ENCODE measurements at places on chromosomes 13 and 19. TPM values are rescaled to one million over a fixed set of nuclear protein-coding genes. Genes with fewer than 3 reads are reported as not detected.

GRCh38 chr13:32553720-32554119 lies 15.1 kb upstream of the N4BP2L2 start:
- no peak for DNase-seq

DNA sequence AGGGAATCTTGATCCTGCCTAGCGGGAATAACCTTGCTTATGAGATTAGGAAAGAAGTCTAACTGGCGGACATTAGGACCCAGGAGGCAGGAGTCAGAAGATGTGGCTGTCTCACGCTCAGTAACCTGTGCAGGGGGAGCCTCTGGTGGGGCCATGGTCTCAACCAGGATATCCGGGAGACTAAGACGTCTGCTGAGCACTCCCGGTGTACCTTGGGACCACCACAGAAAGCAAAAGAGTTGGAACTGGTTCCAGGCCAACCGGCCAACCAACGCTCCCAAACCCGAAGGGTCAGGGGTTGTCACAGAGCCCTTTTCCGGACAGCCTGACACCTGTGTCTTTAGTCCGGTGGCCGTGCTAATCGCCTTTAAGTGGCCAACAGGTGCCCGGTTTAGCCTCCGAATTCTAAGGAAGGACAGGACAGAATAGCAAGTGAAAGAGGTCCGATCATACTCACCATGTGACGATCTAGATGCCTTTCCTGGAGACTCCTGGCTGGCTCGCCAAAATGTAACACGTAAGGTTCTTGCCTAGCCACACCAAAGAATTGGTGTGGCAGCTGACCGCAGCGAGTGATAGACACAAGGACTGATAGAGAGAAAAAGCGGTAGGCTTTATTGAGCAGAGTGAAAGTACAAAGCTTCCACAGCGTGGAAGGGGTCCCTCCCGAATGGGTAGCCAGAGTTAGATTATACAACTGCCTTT lies 103.9 kb upstream of the DIAPH3 start:
- no peak for DNase-seq

GRCh38 chr19:18612772-18613588 lies at the start of gene TMEM59L:
Gene TMEM59L, plus strand, starts transcription at chr19:18612870. Its CDS starts 89 bp downstream, at chr19:18612959.
- DNase-seq = no peak

DNA sequence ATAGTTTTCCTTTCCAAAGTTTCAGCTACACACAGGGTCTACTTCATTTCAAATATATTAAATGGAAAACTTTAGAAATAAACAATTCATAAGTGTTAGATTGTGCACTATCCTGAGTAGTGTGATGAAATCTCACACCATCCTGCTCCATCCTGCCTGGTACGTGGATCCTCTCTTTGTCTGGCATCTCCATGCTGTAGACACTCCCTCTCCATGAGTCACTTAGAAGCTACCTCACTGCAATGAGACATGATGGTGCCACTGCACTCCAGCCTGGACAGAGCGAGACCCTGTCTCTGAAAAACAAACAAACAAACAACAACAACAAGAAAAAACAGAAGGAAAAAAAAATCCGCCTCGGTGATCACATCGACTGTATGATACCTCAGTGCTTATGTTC lies 191.8 kb downstream of the PCCA start:
- DNase-seq = no peak

- no peak for DNase-seq
Measured at GRCh38 chr13:53104136-53104535, 75.5 kb downstream of the OLFM4 start.

GRCh38 chr19:12763100-12763499 lies 11.5 kb downstream of the BEST2 start:
- DNase-seq = peak; percentile 85

GRCh38 chr13:56563663-56564062 lies 577.1 kb upstream of the PRR20A start:
- DNase-seq = no peak

DNA sequence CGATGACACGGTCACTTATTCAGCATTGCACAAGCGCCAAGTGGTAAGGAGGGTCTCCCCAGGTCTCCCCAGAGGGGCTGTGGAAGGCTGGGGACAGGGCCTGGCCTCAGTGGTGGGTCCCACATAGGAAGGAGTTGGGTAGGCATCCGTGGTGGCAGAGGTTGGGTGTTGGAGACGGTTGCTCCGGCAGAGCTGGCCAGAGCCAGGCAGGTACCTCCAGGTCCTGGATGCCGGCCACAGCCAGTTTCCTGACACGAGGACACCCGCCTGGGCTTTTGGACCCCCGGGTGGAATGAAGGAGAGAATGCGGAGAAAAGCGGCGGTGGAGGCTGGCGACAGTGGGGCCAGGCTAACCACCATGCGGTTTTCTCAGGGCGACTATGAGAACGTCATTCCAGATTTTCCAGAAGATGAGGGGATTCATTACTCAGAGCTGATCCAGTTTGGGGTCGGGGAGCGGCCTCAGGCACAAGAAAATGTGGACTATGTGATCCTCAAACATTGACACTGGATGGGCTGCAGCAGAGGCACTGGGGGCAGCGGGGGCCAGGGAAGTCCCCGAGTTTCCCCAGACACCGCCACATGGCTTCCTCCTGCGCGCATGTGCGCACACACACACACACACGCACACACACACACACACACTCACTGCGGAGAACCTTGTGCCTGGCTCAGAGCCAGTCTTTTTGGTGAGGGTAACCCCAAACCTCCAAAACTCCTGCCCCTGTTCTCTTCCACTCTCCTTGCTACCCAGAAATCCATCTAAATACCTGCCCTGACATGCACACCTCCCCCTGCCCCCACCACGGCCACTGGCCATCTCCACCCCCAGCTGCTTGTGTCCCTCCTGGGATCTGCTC lies 1.3 kb upstream of the FFAR1 start:
- DNase-seq = no peak

DNA sequence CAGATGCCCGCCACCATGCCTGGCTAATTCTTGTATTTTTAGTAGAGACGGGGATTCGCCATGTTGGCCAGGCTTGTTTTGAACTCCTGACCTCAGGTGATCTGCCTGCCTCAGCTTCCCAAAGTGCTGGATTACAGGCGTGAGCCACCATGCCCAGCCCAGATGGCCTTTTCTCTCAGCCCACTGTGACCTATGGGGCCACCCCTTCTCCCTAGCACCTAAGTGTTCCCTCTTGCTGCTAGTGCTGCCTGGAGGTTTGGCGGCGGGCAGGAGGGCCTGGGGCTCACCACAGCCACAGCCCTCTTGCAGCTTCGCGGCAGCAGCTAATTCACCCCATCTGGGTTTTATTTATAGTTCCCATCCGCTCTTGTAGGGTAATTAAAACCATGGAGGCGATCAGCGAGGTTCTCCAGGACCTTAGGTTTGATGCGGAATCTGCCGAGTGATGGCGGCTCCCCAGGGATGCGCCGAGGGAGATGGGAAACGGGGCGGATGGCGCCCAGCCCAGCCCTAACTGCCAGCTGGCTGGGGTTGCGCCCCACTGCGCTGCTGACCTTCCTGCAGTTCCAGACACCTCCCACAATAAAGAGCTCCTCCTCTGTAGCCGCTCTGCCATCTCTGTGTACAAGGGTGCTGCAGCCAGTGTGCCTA lies 3.3 kb downstream of the REX1BD start:
- no peak for DNase-seq

DNA sequence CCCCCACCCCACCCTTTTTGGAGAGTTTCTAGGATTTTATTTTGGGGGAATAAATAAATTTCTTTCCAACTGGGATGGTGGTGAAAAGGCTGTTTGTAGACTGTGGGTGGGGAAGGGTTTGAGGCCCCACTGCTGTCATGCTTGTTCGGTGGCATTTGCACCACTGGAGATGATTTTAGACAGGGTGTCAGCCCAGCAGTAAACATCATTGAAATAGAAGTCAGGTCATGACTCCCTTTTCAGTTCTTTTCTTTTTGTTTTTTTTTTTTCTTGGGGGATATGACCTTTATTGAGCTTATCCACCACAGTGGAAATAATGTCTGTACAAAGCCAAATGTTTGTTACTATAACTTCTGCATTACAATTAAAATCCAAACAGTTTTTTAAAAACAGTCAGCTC lies 14.1 kb downstream of the UBAC2 start:
- DNase-seq = no peak

- DNase-seq = no peak
Measured at GRCh38 chr19:12773571-12773970, 1.8 kb downstream of the HOOK2 start.

- DNase-seq = no peak
Measured at GRCh38 chr13:33379608-33380007, 94.1 kb upstream of the STARD13 start.

DNA sequence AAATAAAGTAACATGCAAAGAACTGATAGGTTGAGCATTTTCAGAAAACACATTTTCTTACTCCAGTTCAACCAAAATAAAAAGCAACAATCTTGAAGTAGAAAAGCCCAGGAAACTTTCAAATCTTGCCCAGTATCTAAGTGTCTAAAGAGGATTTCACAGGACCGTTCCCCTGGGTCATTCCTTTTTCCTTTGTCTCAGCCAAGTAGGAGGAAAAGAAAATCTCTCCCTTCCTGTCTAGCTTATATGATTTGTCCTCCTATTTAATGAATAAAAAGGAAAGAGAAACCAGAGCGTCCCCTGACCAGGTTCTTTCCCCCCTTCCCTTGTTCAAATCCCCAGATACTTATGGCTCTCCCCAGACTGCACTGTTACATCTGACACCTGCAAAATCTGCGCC lies 248.0 kb downstream of the KCTD12 start:
- no peak for DNase-seq

GRCh38 chr19:53511933-53512374 lies 26.0 kb upstream of the ZNF331 start:
- DNase-seq = peak; percentile 75

DNA sequence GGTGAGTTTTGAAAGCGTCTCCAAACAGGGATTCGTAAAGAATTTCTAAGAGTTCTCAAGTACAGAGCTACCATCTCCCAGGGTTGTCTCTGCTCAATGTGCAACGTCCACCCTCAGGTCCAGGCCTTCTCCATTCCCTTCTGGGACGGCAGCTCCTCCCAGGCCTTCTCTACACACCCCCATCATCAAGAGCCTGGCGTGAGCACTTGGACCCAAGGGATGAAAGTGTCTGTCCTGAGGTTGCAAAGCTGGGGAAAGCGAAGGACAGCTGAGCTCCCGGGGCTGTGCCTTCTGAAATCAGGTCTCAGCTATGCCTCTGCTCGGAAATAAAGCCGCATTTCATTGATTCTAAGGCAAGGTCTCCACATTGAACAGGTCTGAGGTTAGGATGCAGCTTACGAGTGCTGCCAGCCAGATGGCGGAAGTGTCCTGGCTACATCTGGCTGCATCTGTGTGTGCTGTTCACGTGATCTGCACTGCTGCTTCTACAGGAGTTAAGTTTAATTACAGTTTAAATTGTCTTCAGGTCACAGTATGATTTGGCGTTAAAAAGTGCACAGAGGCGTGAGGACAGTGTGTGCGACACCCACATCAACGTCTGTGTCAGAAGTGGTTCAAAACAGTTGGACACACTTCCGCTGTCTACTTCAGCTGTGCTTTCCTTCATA lies 27.0 kb upstream of the MIER2 start:
- DNase-seq = no peak

GRCh38 chr13:100211016-100211710 lies 122.3 kb downstream of the PCCA start:
- no peak for DNase-seq

DNA sequence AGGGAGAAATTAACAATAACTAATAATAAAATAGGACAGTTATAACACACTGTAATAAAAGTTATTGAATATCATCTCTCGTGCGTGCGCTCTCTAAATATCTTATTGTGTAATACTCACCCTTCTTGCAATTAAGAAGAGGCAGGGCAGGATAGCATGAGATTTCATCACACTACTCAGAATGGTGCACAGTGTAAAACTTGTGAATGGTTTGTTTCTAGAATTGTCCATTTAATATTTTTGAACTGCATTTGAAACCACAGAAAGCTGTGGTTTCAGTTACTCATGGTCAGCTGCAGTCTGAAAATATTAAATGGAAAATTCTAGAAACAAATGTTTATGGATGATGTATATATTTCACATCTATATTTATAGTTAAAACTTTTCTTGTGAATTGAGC lies 161.1 kb downstream of the DCT start:
- no peak for DNase-seq

- no peak for DNase-seq
Measured at GRCh38 chr13:37144661-37145060, 39.2 kb upstream of the CSNK1A1L start.

GRCh38 chr13:108049211-108049610 lies 166.1 kb downstream of the LIG4 start:
- no peak for DNase-seq

DNA sequence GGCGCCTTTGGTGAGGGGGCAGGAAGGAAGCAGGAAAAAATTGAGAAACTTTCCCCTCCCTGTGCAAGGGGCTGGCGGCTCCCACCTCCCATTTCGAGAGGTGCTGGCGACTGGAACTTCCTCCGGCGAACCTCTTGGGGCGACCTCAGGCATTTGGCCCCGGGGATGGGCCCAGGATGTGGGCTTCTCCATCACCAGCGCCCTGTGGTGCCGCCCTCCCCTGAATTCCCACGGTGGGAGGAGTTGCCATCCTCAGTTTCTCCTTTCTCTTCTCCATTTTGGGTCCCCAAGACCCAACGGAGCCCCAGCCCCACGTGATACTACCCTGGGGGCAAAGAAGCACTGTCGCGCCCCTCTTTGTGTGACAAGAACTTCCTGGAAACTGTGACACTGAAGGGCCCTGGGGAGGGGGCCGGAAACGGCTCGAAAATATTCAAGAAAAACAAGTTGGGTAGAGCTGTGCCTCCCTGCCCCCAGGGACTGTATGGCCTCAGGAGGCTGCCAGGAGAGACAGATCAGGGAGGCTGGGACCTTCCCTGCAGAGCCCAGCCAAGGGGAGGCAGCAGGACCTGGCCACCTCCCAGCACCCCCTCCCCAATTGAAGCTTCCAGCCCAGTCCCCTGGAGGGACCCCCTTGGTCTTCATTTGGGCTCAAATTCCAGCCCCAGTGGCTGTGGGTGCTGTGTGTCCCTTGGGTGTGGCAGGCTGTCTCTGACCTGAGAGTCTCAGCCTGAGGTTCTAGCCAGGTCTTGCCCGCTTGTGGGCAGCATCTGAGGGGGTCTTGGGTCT lies 16.2 kb upstream of the AP1M2 start:
- peak; percentile 70 for DNase-seq

Gene ZNF350
- total RNA-seq = 7.3 TPM

Gene POLRMT
- 51.2 TPM for total RNA-seq

Gene ZNF582
- total RNA-seq = 3.6 TPM

Gene CCDC70
- not detected for total RNA-seq

Gene CYP4F3
- total RNA-seq = not detected

Gene CD79A
- total RNA-seq = 0.19 TPM
